ENCODE measurements at places on chromosomes 5 and 9.

DNA sequence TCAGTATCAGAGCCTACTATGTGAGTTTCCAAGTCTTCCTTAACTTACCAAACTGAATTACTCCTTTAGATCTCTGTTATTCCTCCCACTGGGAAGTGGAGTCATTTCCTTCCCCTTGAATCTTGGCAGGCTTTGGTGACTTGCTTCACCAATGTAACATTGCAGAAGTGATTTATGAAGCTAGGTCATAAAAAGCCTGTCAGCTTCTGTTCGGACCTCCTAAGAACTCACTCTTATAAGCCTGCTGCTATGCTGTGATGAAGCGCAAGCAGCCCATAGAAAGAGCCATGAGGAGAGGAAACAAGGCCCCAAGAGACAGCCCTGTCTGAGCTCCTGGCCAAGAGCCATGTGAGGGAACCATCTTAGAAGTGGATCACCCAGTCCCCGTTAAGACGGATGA, 14.2 kb upstream of the FOXB2 start:
- DNase-seq: no peak

- DNase-seq: no peak
Measured at GRCh38 chr5:171593401-171593800, 174.0 kb downstream of the FGF18 start.

DNA sequence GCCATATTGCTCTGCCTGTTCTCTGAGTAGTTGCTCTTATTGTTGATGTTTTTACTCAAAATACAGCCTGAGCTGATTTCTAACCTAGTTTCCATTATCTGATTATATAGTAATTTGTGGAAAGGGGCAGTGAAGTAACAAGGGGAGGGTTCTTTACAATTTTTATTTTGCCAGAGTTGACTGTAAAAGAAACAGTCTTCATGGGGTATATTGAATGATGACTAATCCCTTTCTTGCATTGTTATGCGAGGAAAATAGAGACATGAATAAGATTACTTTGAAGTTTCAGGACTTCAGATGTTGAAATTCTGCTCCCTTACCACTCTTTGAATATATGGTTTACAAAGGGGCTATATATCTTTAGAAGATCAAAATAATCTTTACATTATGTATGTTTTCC, 9.1 kb upstream of the LRRC70 start:
- DNase-seq: no peak

- no peak for DNase-seq
Measured at GRCh38 chr5:14397717-14398116, 183.9 kb upstream of the OTULINL start.

- no peak for DNase-seq
Measured at GRCh38 chr5:52759331-52759730, 28.4 kb upstream of the ITGA1 start.

GRCh38 chr9:110579034-110579861, at the start of gene SVEP1:
SVEP1 (minus strand) TSS chr9:110579741; CDS start chr9:110579543, 198 bp downstream.
- peak; percentile 22 for DNase-seq

GRCh38 chr9:89483592-89484474, 14.1 kb downstream of the SEMA4D start:
- DNase-seq: peak; percentile 71

GRCh38 chr9:93898502-93899426, 56.4 kb downstream of the BARX1 start:
- DNase-seq: no peak

GRCh38 chr5:137040024-137040423, 459.1 kb downstream of the SPOCK1 start:
- DNase-seq: no peak

- no peak for DNase-seq
Measured at GRCh38 chr9:2459756-2460155, 161.8 kb upstream of the VLDLR start.

GRCh38 chr5:102218159-102218558, 77.9 kb downstream of the SLCO4C1 start:
- no peak for DNase-seq

- DNase-seq: no peak
Measured at GRCh38 chr5:25516141-25516540, 871.4 kb upstream of the CDH10 start.

GRCh38 chr5:56951126-56951945, 587 bp downstream of the MIER3 start:
- no peak for DNase-seq

DNA sequence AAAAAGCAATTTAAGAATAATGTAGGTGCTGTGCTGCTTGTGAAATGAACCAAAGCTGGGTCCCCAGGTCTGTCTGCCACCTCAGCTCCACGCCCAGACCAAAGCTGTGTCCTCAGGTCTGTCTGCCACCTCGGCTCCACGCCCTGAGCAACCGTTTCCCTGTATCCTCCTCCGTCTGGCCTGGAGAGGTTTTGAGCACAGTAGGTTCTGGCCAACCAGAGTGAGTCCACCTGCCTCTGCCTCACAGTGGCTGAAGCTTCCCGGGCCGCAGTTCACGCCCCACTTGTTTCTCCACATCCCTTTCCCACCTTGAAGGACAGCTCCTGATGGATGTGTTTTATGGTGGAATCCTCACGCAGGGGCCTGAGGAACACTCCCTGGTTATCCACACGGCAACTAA, 120.5 kb downstream of the ADAMTS2 start:
- no peak for DNase-seq

DNA sequence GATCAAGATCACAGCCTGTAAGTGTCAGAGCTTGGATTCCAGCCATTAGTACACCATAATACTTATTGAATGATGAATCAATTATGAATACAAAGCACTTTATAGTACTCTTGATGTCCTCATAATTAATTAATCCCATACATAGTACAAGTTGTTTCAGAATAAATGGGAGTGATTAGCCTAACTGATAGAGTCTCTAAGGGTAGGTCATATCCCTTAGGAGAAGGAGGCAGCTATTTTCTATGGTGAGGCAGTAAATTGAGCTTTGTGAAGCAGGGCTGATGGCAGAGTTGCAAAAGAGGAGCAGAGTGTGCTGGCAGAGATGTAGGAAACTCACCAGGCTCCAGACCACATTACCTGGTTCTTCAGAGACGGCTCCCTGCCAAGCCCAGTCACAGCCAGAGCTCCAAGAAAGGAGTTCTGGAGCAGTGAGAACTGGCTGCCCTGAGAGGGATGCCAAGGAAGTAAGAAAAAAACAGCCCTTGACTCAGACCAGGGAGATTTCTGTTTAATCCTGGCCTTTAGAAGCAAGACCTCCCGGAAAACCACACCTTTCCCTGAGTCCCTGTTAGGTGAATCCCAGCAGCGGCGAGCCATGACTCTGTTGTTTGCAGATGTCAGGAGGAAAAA, 112.9 kb downstream of the SH3TC2 start:
- no peak for DNase-seq

GRCh38 chr9:127837346-127837745, 17.1 kb downstream of the ENG start:
- no peak for DNase-seq

GRCh38 chr9:34334337-34334824, 5.0 kb downstream of the NUDT2 start:
- DNase-seq: no peak

DNA sequence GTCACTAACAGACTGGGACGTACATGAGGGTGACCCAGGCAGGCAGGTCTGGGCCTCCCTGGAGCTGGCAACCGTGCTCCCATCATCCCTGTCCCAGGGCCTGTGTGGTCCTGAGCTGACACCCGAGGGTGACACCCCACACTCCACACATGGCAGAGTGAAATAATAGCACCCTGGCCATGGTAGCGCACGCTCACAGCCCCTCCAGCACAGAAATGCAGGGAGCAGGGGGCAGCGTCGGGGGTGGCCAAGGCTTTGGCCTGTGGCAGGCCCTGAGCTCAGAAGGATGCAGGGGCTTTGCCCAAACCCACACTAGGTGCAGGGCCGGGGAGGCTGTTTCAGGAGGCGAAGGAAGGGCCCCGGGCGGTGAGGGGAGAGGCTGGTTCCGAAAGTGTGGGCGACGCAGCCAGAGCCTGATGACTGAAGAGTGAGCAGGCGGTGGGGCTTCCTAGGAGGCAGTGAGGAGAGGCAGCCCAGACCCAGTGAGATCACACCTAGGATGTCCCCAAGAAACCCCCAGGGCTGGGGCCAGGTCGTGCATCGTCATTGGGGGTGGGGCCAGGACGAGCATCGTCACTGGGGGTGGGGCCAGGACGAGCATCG, 12.9 kb downstream of the OR2V2 start:
- DNase-seq: peak; percentile 66

DNA sequence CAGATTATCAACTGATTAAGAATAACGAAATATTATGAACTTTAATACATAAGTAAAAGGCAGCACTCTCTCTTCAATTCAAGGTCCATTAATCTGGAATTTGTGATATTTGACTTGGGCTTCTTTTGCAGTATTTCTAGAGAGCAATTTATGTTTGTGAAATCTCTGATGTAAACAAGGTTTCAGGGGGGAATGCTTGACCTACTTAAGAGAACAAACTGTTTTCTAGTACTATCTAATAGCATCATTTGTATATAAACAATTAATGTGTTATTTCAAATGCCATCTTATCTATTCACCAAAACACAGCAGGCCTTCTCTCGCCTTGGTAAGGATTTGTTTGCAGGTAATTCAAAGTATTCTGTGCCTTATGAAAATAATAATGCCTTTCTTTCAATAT, 103.6 kb upstream of the FST start:
- DNase-seq: no peak

DNA sequence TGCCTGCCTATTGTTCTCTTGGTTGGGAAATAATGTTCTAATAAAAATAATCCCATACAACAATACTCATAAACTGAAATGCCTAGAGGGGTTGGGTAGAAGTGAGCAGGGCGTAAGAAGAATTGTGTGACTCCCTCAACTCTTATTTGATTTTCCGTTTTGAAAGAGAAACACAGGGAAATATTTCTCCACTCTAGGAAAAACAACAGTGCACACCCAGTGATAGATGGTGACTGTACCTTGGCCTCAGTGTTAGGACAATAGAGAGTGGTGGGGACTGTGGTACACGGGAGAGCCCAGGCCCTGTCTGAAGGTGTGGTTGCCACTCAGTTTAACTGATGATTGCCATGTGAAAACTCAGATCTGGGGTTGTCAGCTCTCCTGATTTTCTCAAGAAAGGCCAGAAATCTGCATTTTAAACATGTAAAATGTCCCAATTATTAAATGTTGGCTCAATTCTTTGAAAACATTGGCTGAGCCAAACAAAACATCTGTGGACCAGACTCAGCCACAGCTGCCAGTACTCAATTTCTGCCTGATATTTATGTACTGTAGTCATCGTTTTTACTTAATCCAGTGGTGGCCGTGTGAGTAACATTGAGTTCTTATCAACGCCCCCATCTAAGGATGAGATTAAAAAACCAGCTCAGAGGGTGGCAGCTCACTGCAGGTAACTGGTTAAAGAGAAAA, 103.8 kb upstream of the ZNF618 start:
- DNase-seq: no peak

- DNase-seq: no peak
Measured at GRCh38 chr5:122404653-122405362, 92.8 kb downstream of the SNCAIP start.

GRCh38 chr9:115202960-115203751, 85.2 kb upstream of the TNC start:
- DNase-seq: no peak

GRCh38 chr5:131081913-131082488, 83.1 kb downstream of the HINT1 start:
- DNase-seq: no peak

GRCh38 chr9:106309925-106310324, 553.0 kb upstream of the ZNF462 start:
- no peak for DNase-seq

DNA sequence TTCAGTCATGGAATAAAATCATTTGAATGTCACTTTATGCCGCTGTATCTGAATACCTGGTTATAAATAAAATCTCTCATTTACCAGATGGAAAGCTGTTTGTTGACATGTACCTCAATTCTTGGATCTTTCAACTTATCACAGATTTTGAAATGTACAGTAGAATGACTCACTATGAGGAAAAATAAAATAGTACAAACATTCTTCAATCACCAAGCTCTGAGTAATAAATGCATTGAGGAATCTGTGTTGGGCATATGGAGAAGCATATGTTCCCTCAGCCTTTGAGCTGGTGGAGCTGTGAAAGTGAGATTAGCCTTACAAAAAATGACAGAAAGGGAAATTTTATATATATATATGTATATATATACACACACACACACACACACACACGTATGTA, 175.4 kb downstream of the KIAA0825 start:
- DNase-seq: no peak

DNA sequence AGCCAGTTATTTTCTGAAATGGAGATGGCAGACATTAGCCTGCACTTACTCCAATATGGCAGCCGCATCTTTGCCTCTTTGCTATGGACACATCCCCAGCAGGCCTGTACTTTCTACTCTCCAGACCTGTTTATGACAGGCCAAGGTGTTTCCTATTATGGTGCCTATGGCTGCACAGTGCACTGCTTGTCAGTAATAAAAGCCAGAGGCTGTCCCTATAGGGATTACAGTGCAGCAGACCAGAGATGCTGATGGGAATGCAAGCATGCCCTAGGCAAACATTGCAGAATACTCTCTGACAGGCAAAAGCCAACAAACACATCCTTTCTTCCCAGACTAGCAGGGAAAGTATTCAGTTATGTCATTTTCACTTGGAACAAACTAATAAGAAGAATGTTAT, 442.9 kb downstream of the RAB3C start:
- no peak for DNase-seq

DNA sequence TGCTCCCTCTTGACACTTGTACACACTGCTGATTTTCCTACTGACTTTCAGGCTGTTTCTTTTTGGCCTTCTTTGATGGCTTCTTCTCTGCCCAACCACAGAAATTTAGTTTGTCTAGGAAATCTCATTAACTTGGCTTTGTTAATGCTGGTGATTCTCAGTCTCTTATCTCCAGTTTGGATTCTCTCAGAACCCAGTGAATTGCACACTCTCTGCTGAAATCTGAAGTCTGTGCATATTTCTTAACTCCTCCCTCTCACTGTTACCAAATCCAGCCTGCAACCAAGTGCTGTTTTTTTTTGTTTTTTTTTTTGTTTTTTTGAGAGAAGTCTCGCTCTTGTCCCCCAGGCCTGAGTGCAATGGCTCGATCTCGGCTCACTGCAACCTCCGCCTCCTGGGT, 117.2 kb downstream of the CDC42SE2 start:
- no peak for DNase-seq

DNA sequence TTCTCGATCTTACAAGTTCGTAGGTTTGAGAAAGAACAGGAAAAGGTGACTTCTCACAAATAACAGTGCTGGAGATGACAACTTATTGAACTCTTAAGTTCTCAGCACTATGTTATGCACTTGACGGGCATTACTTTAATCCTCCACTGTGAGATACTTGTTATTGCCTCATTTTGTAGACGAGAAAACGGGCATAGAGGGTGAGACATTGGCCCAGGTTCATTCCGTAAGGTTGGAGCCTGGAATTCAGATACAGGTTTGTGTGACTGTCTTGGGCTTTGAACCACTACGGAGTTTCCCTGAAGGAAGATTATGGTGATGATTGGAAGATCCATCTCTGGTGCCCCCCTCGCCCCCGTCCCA, 657 bp downstream of the MAT2B start:
- DNase-seq: no peak
